Large intestine (tissue), 12 donors: ENCODE measurements at places on chromosomes 12 and 14. TPM values are rescaled to one million over a fixed set of nuclear protein-coding genes. Genes with fewer than 3 reads are reported as not detected.

GRCh38 chr14:52902971-52903619 lies 47.8 kb downstream of the FERMT2 start:
- DNase-seq: no peak

- DNase-seq: no peak
Observed at GRCh38 chr14:22096514-22096895, 422.9 kb upstream of the OR4E1 start.

GRCh38 chr12:55908726-55909512 lies 18.8 kb downstream of the PYM1 start:
- no peak for DNase-seq

NUDT14 gene
- 64.4 TPM for polyA plus RNA-seq
